Small intestine (tissue), 16 donors: ENCODE measurements at places on chromosomes 5 and 9.

GRCh38 chr9:20224756-20225155 is 397.5 kb downstream of the MLLT3 start:
- DNase-seq: no peak

DNA sequence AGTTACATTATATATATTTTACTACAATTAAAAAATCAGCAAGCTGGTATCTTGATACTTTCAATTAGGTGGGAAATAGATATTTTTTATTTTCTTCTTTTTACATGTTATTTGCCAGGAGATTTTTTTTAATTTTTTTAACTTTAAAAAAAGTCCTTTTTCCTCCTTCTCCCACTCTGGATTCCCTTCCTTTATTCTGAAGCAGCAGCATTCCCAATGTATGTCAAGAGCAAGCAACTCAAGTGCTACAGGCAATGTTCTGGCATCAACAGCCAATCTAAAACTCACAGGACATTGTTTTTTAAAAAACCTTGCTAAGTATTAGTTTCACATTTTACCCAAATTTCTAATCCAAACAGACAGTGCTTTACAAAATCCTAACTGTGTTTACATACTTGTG is 41.4 kb downstream of the GOLPH3 start:
- DNase-seq: no peak

GRCh38 chr5:96388176-96388575 is 44.9 kb downstream of the PCSK1 start:
- DNase-seq: no peak

- DNase-seq: no peak
Observed at GRCh38 chr5:128490761-128491160, 47.3 kb downstream of the FBN2 start.

GRCh38 chr5:65014769-65015168 is 246.0 kb downstream of the CWC27 start:
- DNase-seq: no peak

DNA sequence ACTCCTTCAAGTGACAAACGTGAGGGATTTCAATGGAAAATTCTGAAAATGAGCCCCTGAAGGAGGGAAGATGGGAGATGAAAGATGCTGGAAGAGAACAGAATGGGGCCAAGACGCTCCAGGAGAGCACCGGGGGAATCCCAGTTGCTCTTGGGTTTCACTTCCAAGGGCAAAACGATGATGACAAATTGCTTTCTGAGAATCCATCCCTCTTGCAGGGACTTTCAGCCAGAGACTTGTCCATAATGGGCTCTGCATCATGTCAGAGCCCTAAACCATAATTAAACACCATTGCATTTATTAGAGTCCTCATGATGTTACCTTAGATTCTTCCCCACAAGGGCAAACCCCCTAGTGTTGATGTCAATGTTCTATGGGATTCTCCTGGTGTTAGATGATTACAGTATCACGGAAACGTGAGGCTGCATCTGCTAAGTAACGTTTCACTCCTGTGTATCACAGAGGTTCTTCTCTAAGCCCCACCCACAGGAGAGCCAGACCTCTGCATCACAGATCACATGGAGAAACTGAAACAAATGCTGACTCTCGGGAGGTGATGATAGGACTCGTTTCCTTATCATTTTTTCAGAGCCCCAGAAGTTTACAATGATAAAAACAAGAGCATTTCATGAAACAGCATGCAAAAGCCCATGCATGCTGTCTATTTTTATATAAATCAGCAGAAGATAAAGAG is 114.4 kb downstream of the TENT4A start:
- peak; percentile 36 for DNase-seq

GRCh38 chr5:91670563-91670962 is 287.4 kb upstream of the ARRDC3 start:
- no peak for DNase-seq

DNA sequence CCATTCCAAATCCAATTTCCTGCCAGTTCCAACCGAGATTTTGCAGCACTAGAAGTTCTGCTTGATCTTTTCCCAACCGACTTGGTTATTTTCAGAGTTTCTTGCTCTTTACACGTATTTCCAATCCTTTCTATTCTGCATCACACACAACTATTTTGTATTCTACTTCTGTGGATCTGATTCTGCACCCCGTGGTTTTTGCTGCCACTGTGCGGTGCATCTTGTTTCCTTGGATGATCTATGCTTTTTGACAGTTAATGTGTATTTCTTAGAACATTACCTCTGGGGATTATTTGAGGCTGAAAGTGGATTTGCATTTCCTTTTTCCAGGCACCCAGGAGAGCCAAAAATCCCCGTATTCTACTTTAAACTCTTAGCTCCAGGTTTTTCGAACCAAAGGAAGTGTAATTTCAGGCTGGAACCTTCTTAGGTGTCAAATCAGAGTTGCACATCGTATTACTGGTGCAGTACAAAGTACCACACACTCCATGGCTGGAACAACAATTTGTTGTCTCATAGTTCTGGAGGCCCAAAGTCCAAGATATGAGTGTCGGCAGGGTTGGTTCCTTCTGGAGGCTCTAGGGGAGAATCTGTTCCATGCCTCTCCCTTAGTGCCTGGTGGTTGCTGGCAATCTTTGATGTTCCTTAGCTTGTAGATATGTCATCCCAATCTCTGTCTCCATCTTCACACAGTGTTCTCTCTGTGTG is 14.7 kb upstream of the SARDH start:
- no peak for DNase-seq

DNA sequence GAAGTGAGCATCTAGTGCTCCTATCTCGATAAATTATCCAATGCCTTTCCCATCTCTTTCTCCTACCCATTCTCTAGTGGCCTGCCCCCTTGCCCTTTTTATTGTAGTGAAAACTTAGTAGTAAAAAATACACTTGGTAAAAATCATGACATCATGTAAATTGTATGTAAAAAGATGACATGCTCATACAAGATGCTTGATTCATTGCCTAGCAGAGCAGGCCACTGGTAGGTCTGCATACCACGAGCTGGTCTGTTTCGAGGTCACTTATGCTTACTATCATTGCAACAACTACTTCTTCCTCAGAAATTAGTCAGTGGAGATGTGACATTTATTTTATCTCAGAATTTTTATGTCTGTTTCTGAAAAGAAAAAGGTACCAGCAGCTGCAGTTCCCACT is 177.3 kb downstream of the C9orf152 start:
- DNase-seq: no peak

DNA sequence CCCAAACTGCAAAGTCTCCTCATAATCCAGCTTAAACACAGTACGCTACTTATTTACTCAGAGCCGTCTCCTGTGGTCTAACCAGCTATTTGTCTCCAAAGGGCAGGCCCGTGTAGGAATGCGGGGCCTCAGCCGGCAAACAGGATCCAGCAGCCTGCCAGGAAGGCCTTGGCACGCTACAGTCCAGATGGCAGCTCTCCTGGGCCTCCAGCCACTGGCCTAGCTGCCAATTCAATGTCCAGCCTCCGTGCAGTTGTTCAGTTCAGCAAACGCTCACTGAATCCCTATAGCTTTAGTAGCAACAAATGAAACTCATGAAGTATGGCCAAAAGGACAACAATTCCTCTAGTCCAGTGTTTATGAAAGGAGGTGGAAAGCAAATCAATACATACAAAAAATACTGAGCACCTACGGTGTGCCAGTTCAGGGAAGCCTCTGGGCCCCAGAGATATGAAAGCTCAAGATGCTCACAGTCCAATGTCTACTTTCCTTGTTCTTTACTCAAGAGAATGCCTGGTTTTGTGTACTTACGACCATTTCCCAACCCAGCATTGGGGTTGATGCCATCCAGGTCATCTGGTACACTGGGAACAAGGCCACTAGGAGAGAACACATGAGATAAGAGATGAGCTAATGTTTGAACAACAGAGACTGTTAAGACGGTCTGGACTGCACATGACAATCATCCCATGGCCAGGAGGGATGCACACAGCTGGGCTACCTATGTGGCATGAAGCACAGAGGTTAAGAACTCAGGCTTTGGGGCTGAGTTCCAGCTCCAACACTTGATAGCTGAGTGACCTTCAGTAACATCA is 8.3 kb downstream of the CDK5RAP2 start:
- DNase-seq: no peak

- peak; percentile 81 for DNase-seq
Observed at GRCh38 chr9:33225319-33226147, 14.4 kb upstream of the SPINK4 start.

GRCh38 chr5:80509362-80509761 is 21.5 kb downstream of the FAM151B start:
- no peak for DNase-seq

GRCh38 chr5:137348759-137349158 is 150.4 kb downstream of the SPOCK1 start:
- no peak for DNase-seq

- no peak for DNase-seq
Observed at GRCh38 chr5:115840873-115841272, 492 bp downstream of the ATG12 start.
